ENCODE measurements at places on chromosomes 7 and 10.
A peak's percentile ranks its signal among the peaks of the same experiment; 100 is the strongest.

DNA sequence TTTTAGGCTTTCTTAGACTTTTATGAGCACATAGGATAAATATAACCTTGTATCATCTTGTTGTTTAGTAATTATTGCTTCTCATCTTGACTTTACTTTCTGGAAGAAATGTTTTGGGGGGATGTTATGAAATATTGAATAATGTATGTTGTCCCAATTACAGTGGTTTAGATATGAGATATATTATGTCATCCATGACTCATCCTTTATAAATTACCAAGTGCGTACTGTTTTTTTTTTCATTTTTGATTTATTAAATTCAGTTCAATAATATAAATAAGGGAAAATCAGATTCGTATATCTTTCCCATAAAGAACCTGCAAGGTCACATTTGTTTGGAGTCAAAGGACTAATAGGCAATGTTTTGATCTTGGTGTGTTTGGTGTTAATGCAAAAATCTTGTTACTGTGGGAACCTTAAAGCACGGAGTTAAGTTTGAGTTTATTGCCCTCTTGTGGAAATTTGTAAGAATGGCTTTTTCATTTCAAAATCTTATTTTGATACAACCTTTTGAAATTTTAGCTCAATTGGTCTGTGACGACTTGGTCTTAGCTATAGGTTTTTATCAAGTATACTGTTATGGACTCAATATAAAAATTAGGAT lies 108.6 kb downstream of the SRI start:
- peak; percentile 2 for DNase-seq

DNA sequence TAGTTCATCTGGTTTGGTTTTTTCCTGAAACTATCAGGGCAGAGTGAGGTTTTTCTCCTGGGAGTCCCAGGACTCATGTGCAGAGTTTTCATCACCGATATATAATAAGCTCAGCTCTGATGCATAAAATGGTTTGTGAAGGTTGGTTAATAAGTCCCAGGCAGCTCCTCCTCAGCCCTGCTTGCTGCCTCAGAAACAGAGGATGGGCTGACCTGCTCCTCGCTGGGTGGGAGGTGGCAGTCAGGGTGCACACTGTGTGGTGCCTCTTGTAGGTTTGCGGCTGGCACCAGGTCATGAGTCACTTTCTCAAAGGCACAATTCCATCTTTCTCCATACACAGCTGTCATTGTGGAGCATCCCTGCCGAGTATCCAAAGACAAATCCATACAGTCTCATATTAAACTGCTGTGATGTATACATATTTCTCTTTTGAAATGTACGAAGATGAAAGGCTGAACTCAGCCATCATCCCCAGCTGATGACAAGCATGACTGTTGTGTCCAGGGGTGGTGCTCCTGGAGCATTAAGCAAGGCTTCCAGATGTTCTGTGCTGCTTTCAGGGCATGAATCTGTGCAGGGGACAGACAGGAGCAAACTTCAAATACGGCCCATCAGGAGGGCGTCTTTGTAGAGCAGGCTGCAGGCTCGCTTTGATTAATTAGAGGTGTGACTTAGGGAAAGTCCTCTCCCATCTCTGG lies 125.7 kb upstream of the NPS start:
- DNase-seq = no peak

- peak; percentile 89 for DNase-seq
Measured at GRCh38 chr7:155804897-155805825, 7.1 kb downstream of the SHH start.

DNA sequence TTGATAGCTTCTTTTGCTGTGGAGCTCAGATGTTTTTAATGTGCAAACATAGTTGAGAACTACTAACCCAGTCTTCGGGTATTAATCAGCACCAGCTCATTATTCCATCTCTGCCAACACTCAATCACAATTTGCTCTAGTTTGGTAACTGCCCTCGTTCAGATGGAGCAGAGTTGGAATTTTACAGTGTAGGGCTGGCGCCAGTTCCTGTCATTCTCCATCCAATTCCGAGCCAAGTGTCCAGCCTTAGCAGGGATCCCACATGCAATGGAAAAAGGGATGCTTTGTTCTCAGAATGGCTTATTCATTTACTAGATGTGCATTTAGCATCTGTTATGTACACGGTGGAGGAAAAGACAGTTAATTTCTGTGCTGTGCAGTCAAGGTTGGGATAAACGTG lies 504.5 kb upstream of the GALNT17 start:
- no peak for DNase-seq

DNA sequence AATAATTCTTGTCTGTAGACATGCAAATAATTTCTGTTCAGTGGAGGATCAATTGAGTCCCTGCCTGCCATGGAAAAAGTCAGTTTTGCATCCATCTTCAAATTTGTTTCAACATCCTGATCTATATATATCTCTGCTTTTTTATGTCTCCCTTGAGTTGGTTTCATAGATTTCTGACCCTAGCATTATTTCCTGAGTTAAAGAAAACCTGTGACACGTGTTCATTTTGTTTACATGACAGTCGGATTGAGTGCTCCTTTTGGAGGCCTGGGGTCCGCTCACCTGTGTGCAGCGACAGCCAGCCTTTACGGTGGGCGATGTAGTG lies 674 bp downstream of the MRPS24 start:
- DNase-seq = no peak

GRCh38 chr7:99740573-99741440 lies 5.8 kb upstream of the CYP3A7 start:
- DNase-seq = no peak

DNA sequence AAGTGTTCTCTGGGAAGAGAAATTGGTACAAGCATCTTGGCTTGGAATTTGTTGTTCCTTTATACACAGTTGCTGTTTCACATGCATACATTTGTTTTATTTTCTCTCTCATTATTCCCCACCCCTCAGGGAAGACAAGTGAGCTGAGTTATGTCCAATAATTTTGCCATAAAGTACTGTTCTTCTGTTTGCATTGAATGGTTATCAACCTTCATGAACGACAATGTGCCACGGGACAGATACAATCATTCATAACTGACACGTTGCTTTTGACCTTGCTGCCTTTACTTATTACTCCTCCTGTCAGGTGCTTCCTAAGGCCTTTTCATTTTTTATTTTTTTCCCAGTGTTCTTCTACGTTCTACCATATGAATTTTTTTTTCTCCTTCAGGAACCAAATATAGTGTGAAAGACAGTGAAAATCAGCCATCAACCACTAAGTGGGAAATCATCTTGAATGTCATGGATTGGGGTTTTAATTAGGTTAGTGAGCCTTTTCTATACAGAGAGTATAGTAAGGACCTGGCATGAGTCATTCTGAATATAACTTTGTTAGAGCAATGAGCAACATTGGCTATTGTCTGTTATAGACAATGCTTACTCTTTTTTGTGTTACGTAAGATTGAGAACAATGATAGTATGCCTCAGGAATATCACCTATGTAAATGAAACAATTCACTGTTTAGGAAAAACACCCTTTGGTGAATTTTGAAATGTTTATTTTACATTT lies 383.2 kb downstream of the MALRD1 start:
- DNase-seq = no peak

DNA sequence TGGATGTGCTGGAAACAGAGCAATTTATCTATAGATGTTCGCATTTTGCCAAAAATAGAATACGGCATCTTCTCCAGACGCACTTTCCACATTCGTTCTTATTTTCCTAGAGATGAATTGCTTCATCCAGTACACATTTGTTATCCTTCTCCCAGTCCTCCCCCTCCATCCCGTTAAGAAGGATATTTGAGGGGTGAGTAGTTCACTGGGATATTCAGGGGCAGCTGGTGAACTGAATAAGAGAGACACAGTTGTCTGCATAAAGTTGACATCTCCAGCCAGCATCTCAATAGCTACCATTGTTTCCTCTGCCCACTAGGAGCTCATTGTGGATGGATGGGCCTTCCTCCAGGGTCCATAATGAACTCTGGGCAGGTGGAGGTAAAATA lies 456.8 kb upstream of the NRP1 start:
- peak; percentile 10 for DNase-seq

DNA sequence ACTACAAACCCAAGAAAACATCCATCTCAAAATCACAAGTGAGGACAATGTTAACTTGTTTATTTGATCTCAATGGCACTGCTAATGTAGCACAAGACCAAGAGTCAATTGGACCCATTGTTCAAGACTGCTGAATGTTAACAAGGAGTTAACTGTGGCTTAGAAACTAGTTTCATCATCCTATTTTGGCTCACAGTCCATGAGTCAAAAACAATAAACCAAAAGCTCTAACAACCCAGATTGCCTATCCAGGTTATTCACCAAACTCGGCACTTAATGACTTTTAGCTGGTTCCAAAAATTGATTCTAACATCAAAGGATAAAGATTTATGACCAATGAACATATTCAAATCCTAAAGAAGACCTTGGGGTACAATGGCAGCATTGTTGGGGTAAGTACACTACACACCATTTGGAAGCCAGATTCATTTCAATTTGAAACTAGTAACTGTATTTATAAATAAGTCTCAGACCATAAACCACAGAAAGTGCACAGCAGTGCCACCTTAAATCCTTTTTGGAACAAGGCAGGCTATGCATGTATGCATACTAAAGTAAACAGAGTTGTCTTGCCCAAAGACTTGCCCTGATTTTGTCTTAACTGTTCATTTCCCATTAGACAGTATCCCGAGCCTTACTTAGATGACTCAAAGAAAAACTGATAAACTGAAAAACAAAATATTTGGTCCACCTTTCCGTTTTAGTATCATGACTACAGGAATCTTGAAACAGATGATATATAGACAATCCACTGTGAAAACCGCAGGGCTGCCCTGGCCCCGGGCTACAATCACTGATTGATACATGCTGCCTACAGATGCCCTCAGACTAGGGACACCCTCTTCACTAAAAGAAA lies 84.5 kb downstream of the SRPK2 start:
- DNase-seq = peak; percentile 21

DNA sequence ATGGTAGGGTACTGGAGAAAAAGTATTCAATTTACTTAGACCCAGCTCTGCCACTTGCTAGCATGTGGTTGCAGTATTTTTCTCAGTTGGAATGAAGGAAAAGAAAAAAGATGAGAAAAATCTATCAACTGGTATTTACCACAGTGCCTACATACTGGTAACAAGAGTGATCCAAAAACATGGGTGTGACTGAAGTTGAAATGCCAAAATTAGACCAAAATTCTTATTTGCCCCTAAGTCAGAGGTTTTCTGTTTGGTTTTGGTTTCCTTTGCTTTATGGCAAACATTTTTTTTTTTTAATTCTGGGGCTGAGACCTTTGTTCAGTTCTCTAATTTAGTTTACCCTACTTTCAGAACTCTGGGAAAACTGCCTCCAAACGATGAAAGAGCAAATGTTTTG lies 12.3 kb downstream of the HYCC1 start:
- DNase-seq = no peak

DNA sequence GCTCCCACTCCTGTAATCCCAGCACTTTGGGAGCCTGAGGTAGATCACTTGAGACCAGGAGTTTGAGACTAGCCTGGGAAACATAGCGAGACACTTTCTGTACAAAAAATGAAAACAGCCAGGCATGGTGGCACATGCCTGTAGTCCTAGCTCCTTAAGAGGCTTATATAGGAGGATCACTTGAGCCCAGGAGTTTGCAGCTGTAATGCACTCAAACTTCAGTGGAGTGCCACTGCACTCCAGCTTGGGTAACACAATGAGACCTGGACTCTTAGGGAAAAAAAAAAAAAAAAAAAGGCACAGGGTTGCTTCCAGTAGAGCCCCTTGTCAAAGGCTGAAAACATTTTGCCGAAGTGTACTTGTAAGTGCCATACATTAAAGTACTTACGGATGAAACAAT lies 195.3 kb downstream of the PHTF2 start:
- DNase-seq = no peak

- no peak for DNase-seq
Measured at GRCh38 chr7:44290252-44290620, 35.2 kb downstream of the CAMK2B start.

DNA sequence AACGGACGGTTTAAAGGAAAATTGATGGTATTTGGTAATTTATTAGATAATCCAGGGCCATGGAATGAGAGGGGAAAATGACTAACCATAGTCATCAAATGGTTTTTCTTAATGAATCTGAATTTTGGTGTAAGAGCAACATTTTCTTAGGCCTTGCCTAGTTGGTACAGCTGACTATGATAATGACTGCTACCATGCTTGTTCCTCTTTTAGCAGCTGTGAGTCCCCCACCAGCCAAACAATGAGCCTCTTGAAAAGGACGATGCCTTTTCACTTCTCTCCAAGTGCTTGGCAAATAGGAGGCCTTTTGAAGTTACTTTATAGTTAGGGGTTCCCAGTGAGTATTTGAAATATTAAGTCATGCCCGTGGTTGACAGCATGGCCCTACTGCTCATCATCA lies 53.0 kb downstream of the TRUB1 start:
- no peak for DNase-seq

DNA sequence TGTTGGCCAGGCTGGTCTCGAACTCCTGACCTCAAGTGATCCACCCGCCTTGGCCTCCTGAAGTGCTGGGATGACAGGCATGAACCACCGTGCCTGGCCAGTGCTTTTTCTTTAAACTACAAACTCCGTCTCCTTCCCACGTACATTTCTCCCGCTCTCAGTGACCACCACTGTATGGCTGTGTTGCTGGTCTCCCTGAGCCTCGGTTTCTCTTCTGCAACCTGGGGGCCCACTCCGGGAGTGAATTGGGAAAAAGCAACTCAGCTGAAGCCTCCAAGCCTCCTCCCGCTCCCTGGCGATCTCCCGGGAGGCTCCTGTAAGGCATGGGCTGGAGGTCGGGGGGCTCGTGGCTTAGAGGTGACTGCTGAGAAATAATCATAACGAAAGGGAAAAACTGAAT lies 136.3 kb downstream of the ELFN1 start:
- DNase-seq = no peak

GRCh38 chr10:75926763-75927162 lies 495.3 kb downstream of the LRMDA start:
- peak; percentile 22 for DNase-seq

- DNase-seq = no peak
Measured at GRCh38 chr7:19969859-19970493, 196.6 kb upstream of the TMEM196 start.

GRCh38 chr10:60877777-60878120 lies 66.2 kb downstream of the RHOBTB1 start:
- no peak for DNase-seq

GRCh38 chr7:11341285-11341944 lies 367.7 kb downstream of the PHF14 start:
- DNase-seq = no peak

GRCh38 chr7:123594813-123595241 lies 6.8 kb upstream of the ASB15 start:
- no peak for DNase-seq
